Cardiac fibroblast (primary cell): ENCODE measurements at places on chromosomes 7 and 10.

DNA sequence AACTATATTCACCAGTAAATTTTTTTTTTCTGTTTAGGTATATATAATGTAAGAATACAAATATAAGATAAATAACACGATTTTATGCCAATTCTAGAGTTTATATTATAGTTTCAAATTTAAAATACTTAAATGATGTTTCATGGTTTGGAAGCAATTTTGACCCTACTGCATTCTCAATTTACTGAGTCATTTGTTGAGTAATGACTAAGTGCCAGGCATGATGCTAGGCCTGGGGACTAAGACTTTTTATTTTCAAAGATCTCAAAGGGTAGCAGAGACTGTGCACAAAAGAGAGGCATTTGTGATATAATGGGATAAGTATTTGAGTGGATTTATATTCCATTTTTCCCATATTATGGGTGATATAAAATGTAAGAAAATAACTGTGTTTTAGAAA is 78.9 kb upstream of the SMIM30 start:
- DNase-seq: peak; percentile 35

DNA sequence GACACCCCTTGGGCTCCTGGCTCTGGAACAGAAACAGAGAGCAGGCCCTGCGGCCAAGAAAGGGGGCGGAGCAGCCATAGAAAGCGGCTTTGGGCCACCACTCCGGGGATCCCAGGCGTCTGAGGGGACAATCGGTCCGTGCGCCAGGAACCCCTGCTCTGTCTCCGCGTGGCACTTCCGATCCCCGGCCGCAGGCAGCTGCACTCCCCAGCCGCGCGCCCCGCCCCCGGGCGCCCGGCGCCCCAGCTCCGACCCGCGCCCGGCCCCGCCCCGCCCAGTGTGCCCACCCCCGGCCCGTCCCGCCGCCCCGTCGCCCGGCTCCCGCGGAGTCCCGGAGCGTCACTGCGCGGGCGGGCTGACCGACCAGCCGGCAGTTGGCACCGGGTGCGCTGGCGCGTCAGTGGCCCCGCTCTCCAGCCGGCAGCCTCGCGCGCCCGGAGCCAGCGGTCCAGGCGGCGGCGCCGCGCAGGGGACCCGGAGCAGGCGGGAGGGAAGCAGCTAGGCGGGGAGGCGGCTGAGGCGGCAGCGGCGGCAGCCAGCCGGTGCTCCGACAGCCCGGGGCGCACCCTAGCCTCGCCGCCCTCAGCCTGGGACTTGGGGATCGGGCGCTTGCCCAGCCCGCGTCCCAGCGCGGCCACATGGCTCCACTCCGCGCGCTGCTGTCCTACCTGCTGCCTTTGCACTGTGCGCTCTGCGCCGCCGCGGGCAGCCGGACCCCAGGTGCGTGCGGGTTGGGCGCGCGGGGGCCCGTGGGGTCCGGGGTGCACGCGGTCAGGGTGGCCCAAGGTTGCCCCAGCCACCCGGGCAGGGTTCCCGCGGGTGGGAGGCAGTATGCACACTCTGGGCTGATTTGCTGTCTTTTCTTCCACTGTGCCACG is at the start of gene ADAMTS14:
TSS of gene ADAMTS14 (plus strand) at position 342 of the 878 bp plus-strand sequence. CDS start at position 639, 297 bp downstream.
- peak; percentile 47 for DNase-seq

DNA sequence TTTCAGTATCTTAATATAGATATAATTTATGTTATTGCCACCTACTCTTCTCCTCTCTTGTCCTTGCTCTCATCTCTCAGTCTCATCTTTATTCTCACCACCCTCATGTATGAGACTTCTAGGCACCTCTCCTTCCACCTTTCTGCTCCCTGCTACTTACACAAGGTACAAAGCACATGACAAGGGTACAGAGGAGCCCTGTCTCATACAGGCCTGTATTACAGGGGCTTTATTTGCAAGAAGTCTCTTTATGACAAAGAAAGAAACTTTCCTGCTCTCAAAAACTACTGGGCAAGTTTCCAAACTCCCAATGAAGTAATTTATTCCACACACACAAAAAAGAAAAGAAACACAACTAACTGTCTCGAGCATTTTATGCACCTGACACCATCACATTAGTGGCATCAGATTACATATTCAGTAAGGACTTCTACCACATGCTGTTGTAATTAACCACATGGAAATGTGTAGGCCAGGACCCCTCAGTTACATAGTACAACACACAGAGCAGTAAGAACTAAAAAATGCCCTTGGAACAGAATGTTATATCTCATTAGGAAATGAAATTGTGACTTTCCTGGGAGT is 253.1 kb downstream of the FZD1 start:
- DNase-seq: no peak

GRCh38 chr7:108196004-108196403 is 65.8 kb upstream of the LAMB4 start:
- DNase-seq: peak; percentile 79

GRCh38 chr10:91617072-91617609 is 15.7 kb downstream of the PPP1R3C start:
- peak; percentile 92 for DNase-seq

DNA sequence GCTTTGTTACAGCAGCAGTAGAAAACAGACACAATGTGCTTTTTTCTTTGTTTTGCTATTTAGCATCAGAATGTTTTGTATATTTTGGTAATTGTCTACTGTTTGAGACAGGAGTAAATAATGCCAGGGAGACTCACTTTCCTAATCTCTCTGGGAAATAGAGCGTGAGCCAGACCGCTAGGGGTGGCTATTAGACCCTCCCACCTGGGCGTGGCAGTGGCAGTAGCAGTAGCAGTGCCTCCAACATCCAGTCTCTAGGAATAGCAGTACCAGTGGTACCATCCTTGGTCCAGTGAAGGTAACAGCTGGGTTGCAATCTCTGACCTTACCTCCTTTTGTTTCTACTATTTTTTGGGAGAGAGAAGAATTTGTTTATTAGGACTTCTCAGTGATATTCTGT is 165.7 kb upstream of the MAGI2 start:
- DNase-seq: no peak

- DNase-seq: peak; percentile 18
Measured at GRCh38 chr7:40546616-40547501, 412.1 kb downstream of the SUGCT start.

DNA sequence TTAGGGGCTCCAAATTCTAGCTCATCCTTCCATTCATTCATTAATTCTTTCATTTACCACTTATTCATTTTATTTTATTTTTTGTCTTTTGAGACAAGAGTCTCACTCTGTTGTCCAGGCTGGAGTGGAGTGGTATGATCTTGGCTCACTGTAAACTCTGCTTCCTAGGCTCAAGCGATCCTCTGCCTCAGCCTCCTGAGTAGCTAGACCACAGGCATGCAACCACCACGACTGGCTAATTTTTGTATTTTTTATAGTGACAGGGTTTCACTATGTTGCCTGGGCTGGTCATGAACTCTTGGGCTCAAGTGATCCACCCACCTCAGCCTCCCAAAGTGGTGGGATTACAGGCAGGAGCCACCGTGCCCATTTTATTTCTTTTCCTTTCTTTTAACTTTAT is 31.6 kb downstream of the FGF8 start:
- no peak for DNase-seq

- DNase-seq: peak; percentile 71
Measured at GRCh38 chr7:102044984-102045673, 227.7 kb downstream of the CUX1 start.

DNA sequence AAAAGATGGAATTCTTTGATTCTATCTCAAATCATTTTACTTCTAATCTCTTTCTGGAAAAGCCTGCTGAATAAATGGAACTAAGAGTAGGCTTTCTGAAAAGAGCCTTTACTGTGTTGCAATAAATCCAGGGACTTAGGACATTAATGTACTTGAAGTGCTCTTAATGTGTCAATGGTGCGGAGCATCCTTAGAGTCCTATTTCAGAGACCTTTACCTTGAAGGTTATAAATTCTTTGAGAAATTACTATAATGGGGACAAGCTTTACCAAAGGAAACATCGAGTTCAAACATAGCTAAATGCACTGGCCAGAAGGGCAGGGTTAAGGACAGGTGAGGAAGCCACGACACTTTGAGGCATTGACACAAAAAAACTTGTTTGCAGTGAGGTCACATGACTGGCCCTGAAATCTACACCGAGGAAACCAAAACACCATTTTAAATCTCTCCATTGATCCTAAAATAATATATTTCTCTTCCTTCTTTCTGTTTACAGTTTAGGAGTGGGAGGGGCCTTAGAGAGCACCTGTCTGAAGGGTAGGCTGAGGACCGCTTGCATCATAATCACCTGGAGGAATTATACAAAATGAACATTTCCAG is 48.1 kb upstream of the EXOC6 start:
- DNase-seq: no peak

- no peak for DNase-seq
Measured at GRCh38 chr7:74082770-74083116, 861 bp upstream of the LIMK1 start.

DNA sequence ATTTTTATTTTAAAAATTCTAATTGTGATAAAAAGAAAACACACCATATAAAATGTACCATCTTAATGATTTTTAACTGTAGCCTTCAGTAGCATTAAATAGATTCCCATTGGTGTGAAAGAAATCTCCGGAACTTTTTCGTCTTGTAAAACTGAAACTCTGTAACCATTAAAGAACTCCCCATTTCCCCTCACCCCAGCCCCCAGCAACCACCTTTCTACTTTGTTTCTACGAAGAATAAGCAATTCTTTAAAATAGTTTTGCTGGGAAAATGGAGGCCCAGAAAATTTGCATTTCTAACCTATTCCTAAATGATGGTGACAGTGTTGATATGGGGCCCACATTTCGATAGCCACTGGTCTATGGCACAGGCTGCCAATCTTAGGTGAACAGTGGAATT is 305.4 kb upstream of the PFKP start:
- DNase-seq: no peak

- peak; percentile 35 for DNase-seq
Measured at GRCh38 chr7:85095366-85095765, 91.5 kb downstream of the SEMA3D start.

DNA sequence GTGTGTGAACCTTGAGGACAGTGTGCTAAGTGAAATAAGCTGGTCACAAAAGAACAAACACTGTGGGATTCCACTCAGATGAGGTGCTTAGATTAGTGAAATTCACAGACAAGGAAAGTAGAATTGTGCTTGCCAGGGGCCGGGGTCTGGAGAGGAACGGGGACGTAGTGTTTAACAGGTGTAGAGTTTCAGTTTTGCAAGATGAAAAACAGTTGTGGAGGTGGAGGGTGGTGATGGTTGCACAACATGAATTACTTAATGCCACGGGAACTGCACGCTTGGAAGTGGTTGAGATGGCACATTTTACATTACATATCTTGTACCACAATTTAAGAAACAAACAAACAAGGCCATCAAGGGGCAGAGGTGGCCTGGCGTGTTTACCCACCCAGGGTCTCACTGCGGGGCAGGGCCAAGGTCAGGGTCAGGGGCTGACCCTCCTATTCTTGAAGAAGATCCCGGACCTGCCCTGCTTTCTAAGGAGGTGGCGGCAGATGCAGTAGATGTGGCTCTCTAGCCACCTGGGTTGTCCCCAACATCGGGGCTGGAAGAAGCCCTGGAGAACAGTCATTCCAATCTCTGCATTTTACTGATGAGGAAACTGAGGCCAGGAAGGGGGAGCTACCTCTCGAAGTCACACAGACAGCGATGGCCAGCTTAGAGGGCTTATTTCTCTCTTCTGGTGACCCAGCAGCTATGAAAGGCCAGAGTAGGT is 91.5 kb upstream of the LRRC4 start:
- no peak for DNase-seq
